ENCODE measurements at places on chromosomes 4 and X.

GRCh38 chr4:82983444-82983843 lies 27.2 kb downstream of the LIN54 start:
- no peak for DNase-seq

DNA sequence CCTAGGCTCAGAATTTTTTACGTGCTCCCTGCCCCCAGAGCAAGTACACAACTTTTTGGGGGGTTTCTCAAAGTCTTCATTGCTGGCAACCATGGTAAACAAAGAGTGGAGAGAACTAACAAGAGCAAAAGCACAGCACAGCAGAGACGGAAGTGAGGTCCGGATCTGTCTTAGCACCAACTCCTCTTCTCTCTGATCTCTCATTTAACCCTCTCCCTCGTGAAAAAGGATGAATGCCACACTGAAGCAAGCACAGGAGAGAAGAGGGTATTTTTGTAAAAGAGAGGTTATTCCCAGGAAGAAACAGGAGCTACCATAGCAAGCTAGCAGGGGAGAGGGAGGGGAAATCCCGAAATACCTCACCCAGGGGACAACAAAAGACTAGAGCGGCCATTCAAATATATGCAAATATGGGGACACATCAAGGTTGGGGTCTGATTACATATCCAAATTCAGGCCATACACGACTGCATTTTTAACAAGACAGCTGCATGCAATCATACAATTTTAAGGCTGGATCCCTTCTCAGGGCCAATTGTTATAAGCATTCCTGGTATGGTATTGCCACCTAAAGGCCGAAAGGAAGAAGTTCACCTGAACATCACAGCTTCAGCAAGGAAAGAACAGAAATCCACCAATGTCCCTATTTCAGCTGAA lies 46.6 kb downstream of the CD40LG start:
- DNase-seq, result peak; percentile 16

DNA sequence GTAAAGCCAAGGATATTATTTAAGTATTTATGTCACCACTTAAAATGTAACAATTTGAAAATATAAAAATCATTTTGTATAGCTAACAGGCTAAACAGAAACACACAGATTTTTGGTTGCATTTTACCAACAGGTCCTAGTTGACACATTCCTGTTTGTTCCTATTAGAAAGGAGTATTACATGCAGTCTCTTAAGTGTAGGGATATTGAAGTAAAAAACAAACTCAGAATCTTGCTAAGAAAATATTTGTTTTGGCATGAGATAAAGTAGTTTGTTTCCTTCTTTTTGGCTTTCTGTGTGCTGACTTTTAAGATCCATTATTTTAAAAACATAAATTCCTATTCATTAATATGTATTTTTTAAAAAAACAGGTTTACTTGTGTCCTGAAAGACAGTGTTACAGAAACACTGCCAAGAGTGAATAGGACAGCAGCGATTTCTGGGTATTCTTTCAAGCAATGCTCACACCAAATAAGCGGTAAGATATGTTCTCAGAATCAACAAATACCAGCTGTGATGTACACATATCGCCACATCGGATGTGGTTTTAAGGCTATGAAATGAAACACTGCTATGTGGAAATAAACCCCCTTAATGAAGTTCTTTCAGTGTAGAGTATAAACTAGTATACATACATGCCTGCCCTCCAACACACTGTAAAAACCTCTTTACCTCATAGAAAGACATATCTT lies 6.9 kb downstream of the F11 start:
- no peak for DNase-seq

GRCh38 chr4:28007693-28008092 lies 1147.1 kb downstream of the STIM2 start:
- DNase-seq, result no peak

DNA sequence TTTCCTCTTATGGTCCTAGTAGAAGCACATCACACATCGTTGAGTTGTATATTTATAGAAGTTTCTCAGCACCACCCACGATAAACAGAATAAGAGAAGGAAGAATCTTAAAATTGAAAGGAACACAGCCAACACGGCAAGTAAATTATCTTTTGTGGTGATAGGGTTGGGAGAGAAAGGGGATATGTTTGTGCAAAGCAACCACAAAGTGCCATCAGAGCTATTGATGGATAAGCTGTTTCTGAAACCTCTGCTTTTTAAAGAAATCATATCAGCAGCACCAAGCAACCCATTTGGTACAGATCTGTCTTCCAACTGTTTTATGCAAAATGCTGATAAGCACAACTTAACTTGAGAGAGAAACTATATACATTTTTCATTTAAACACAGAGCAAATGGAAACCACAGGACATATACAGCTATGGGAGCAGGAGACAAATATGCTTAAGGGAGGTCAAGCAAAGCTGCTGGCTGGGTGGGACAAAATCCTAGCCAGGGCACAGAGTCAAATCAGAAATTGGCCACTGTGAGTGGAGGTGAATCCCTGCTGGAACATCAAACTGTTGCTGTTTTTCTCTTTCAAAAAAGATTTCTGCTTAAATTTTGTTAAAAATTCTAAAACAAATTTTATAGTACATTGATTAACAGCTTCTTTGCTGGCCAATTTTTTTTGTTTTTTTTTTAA lies 194.0 kb upstream of the HHIP start:
- DNase-seq, result no peak

DNA sequence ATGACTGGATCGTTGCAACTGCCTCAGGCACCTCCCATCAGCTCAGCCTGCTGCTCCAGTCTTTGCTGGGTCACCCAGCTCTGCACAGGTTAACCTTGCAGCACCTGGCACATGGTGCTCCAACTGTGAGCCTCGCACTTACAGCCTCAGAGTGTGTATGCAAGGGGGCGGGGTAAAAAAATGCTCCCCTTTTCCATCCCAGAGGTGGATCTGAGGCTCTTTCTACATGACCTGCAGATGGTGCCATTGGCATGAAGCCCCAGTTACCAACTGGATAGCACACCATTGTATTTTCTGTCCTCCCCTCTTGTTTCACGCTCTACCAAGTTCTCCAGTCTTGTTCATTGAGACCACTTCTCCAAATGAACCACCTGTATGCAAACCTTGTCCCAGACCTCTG lies 46.2 kb upstream of the TRPC3 start:
- no peak for DNase-seq

- no peak for DNase-seq
Observed at GRCh38 chr4:95212692-95213091, 336.1 kb downstream of the UNC5C start.

DNA sequence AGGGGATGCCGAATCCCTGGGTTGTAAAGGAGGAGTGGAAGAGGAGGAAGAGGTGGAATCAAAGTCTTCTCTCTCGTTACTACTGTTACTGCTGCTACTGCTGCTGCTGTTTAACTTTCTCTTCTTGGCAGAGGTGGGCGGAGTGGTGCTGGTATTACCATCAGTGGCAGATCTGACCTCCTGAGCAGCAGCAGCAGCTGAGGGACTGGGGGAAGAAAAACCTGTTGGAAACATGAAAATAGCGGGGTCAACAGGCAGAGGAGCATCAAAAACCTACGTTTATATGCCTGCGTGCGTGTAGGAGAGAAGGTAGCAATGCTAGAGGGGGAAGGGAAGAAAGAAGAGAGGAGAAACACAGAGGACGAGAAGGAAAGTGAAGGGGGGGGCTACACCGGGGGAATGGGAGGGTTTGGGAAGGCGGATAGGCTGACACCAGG lies 339 bp downstream of the CUL4B start:
- DNase-seq, result no peak

DNA sequence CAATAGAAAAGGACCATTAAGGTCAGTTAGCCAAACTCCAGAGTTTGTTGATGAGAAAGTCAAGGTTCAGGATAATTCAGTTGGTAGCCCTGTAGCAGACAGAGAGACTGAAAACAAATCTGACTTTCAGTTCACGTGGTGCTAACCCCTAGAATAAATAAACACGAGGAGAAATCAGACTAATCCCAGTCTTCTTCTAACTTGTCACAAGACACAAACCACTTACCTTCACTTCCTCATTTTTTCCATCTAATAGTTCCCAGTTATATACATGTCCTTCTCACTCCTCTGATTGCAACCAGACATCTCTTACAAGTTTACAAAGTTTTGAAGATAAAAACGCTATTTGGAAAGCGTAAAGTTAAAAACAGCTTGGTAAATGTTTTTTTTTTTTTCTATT lies 7.7 kb downstream of the TLR7 start:
- DNase-seq, result no peak

GRCh38 chr4:12146339-12146738 lies 717.6 kb upstream of the HS3ST1 start:
- no peak for DNase-seq

DNA sequence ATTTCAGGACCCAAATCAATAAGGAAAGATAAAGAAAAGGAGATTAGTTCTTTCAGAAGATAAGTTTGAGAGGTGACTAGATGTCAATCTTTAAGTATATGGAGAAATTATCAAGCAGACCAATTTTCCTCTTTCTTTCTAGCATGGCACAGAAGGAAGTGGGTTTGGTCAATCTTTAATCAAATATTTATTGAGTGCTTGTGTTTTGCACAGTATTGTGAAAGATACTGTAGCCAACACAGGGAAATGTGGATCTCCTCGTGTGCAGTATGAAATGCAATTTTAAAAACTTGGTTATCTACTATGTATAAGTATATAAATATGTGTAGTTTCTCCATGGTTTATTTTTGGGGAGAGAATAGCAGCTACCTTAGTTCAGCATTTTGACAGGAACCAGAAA lies 655.2 kb downstream of the RAPGEF2 start:
- no peak for DNase-seq

DNA sequence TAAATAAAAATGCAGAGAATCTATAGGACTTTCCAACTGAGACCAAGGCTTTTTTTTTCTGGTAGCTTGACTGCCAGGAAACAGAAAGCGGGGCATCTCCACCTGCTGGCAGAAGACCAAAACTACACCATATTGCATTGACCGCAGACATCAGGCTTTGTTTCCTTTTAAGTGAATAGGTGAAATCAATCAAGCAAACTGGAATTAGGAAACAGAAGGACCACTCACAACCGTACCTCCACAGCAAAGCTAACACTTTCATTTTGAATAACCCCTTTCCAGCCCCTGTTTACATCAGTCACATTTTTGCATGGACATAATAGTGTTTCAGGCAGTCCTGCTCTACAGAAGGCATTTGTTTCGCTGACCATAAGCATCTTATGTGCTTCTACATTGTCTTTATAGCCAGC lies 218.2 kb downstream of the IDS start:
- DNase-seq, result peak; percentile 40

- DNase-seq, result no peak
Observed at GRCh38 chr4:173242466-173243250, 74.0 kb downstream of the GALNT7 start.

DNA sequence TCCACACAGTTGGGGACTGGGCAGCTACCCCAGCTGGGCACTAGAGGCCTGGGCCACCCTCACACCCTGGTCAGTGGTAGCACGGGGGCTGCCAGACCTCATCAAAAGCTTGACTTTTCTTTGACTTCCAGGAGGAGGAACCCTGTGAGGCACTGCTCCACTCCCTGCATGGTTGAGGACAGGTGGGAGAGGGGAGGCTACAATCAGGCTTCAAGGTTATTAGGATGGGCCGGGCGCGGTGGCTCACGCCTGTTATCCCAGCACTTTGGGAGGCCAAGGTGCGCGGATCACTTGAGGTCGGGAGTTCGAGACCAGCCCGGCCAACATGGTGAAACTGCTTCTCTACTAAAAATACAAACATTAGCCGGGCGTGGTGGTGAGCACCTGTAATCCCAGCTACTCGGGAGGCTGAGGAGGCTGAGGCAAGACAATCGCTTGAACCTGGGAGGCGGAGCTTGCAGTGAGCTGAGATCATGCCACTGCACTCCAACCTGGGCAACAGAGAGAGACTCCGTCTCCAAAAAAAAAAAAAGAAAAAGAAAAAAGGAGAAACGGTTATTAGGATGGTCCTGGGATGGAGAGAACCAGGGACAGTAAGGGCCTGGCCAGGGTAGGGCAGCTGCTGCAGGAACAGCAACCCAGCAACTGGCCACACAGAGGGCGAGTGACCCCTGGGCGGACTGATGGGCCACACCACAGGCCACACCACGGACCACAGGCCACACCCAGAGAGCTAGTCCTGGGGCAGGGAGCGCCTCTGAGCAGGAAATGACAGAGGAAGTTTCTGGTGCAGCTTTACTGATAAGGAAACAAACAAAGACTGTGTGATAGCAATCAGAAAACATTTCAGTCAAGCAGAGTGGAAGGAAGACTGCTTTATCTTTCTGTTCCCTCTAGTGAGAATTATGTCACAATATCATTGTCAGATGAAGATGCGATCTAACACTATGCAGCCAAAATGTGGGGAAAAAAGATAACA lies 20.5 kb upstream of the OPN1LW start:
- DNase-seq, result no peak

- no peak for DNase-seq
Observed at GRCh38 chr4:131441004-131441688, 1707.9 kb upstream of the PCDH10 start.

DNA sequence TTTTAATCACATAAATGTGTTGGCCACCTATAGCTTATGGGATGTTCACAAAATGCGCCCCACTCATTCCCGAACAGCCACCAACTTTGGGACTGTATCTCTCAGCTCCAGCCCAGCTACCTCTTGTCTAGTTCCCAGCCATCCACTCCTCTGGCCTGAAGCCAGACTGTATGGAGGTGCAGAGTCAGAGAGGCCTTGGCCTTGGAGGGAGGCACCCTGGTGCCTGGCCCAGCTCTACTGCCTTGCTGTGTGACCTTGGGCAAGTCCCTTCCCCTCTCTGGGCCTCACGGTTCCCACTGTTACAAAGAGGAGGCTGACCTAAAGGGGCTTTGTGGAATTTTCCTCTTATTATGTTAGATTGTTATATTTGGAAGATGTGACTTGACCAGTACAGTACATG lies 13.9 kb downstream of the MAMLD1 start:
- no peak for DNase-seq

- DNase-seq, result no peak
Observed at GRCh38 chrX:139199933-139200332, 330.6 kb upstream of the F9 start.

GRCh38 chr4:101787701-101788316 lies 2.7 kb upstream of the BANK1 start:
- no peak for DNase-seq

GRCh38 chr4:95124906-95125504 lies 367.2 kb downstream of the BMPR1B start:
- no peak for DNase-seq

- DNase-seq, result peak; percentile 0
Observed at GRCh38 chr4:2186133-2186864, 55.6 kb downstream of the HAUS3 start.

All from NCI-H1694 (cell line).